ENCODE measurements at places on chromosomes 16 and 17.

DNA sequence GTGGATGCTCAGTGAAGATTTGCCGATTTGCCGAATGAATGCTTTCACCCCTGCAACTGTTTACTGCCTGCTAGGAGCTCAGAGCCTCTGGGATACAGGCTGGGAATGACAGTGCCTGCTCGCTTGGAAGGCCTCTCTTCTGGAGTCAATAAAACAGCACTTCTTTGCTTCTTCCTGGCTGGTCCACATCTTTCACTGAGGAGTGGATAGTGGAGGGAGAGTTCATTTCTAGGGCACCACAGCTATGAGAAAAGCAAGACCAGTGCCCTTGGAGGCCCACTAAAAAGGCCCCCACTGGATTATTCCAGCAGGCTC is 3.1 kb upstream of the USP7 start:
- no peak for DNase-seq

DNA sequence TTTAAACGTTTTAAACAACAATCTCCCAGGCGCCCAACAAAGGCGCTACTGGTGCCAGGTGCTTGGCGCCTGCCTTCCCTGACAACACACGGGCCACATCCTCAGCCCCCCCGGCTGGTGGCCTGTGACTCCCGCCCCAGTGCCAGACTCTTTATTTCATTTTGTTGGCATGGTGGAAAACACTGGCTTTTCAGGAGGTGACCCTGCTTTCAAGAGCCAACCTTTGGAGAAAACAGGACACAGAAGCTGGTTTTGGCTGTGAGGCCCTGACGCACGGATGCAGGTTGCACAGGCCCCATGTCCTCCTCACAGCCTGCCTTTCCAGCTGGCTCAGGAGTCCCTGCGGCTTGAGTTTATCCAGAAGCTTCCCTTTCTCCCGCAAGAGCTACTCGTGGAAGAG is 100.0 kb downstream of the METRNL start:
- no peak for DNase-seq

DNA sequence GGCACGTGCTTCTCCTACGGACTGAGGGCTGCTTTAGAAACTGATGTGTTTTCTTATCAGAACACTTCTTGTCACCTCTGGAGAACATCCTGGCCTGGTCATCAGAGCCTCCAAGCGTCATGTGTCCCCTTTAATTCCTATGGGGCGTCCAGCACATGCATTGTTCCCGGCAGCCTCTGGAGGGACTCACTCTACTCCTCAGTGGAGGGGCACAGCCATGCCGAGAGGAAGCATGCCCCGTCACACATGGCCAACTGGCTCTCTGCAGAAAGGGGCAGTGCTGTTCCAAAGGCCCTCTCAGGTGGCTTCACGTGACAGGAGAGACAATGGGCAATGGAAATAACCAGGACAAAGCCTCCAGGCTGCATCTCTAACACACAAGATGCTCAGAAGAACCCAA is 31.8 kb downstream of the CDRT15L2 start:
- peak; percentile 1 for DNase-seq

DNA sequence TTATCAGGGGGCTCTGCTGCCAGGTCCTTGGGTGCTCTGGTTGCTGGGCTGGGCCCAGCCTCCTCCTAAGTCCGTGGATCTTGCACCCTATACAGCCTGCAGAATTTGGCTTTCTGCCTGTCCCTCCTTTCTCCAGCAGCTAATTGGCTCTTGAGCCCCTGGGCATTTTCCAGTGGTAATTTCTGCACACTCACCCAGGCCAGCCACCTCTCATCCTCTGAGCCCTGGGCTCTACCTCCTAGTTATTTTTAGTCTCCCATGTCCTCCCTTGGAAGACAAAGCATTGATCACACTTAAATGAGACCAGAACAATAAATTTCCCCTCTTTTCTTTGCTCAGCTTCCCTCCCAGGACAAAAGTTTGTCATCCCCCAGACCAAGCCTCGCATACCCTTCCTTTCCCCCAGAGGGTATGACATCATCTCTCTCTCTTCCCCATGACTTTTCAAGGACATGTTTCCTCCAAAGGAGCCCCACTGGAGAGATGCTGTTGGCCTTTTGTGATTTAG is 38.1 kb downstream of the C17orf75 start:
- no peak for DNase-seq

- DNase-seq, result no peak
Observed at GRCh38 chr16:24700549-24701392, 28.7 kb upstream of the TNRC6A start.

GRCh38 chr17:78736526-78737079 is 45.5 kb downstream of the CYTH1 start:
- peak; percentile 66 for DNase-seq

GRCh38 chr17:38598536-38598935 is 7.2 kb downstream of the SRCIN1 start:
- DNase-seq, result peak; percentile 91

DNA sequence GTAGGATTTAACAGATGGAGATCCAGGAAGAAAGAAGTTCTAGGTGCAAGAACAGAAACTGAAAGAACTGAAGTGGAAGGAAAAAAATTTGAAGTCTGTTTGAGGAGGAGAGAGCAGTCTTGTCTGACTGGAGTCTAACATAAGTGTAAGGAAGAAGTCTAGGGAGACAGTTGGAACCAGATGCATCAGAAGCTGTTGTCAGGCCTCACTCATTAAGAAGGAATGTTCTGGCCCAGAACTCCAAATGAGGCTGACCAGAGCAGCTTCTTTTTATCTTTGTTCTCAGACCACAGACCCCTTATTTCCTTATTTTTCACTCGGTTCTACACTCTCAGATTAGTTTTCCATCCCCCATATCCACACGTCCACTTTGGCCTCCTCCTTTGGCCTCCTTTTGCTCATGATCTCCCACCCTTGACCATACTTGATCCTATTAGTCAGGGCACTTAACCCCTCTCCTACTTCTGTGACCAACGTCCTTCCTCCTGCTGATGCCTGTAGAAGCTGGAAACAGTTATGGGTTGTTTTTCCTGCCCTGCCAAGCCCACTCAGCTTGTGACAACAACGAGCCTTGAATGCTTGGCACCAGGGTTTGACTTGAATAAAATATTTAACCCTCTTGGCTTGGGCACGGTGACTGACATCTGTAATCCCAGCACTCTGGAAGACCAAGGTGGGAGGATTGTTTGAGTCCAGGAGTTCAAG is 7.0 kb upstream of the MYH2 start:
- peak; percentile 0 for DNase-seq

DNA sequence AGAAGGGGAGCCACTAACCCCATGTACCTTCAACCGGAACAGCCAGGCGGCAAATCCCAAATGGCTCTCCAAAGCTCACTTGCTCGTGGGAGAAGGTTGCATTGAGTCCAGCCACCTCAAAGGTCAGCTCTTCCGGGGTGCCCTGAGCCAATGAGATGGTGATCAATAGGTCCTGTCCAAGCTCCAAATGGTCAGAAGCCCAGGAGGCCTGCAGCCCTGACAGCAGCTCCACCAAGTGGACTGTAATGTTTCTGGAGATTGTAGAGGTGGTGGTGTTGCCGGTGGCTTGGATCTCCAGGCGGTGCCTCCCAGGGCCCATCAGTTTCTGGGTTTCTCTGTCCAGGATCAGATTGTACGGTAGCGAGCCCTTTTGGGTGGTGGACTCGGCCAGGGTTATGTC is 39.9 kb upstream of the BCO1 start:
- DNase-seq, result peak; percentile 35

DNA sequence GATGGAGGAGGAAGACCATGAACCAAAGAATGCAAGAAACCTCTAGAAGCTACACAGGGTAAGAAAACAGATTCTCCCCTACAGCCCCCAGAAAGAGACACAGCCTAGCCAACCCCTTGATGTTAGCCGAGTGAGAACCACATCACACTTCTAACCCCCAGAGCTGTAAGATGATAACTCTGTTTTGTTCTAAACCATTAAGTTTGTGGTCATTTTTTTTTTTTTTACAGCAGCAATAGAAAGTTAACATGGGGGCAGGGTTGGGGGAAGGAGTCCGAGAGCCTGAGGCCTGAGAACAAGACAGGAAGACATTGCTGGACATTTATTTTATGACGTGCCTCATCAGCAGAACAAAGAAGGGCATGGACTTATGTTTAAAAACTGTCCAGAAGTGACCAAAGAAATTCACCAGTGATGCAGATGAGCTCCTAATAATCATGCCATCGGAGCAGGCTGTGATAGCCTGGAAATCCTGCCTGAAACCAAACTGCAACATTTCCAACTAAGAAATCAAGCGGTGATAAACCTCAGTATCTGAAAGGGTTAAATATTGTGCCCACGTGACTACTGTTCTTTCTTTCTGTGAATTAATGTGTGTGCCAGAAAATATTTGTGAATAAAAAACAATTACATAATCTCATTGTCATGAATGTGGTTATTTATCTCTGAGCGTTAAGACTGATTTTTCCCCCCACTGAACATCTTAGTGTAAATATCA is 1.1 kb downstream of the ABCA9 start:
- DNase-seq, result no peak

GRCh38 chr16:29910819-29911675 is 10.8 kb downstream of the ASPHD1 start:
- DNase-seq, result no peak

GRCh38 chr17:8621585-8621984 is 8.9 kb downstream of the MYH10 start:
- DNase-seq, result no peak

DNA sequence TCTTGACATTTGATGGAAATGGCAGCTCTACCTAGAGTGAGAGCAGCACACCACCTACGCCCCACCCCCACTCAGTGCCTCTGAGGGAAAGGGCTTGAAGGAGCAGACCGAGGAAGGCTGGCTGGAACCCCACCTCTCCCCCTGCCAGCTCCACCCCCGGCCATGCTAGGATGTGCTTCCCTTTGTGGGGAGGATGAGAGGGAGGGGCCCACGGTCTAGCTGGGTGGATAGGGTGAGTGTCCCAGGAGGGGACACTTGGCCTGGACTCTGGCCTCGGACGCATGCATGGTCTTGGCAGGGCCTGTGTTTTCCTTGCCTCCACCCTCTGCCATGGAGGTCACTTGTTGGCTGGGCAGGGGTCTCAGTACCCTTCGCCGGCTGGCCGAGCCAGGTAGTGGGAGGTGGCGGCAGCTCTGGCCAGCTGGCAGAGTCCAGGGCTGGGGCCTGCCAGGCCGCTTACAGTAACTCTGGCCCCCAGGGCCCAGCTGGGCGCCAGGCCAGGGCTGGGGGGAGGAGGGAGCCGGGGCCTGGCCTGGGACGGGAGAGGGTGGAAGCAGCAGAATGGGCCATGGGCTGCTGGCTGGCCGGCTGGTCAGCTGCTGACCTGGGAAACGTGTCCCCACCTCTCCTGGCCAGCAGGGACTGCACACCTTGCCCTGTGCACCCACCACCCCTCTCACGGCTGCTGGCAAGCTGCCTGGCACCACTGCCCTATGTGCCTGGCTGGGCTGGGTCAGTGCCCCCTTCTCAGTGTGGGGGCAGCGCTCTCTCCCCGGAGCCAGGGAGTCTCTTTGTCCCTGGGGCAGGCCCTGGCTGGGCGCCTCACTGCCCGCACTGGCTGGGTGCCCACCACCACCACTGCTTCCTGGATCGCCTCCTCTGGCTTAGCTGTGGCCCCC is 23.0 kb downstream of the RARA start:
- DNase-seq, result no peak

- peak; percentile 93 for DNase-seq
Observed at GRCh38 chr16:24135624-24136565, 120.2 kb upstream of the CACNG3 start.

GRCh38 chr17:73759734-73760438 is 115.6 kb upstream of the SDK2 start:
- no peak for DNase-seq

All from OCI-M1 (cell line).